ENCODE measurements at places on chromosomes 1 and 21.

- no peak for DNase-seq
Measured at GRCh38 chr1:15485636-15486035, 9.7 kb downstream of the CELA2B start.

- DNase-seq = peak; percentile 37
Measured at GRCh38 chr1:11982010-11982392, 1.8 kb downstream of the MFN2 start.

DNA sequence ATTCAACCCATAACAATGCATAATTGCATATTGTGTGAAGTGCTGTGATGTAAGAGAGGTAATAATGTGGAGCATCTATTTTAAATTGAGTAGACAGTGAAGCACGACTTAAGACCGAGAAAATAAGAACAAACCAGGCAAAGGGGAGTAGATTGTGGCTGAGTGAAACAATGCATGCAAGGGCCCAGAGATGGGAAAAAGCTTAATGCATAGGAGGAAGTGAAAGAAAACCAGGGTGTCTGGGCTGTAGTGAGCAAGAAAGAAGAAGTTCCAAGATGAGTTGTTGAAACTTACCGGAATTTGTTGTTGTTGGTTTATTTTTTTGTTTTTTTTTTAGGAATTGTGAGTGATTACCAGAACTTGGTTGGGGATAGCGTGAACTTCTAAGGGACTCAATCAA is 104.7 kb downstream of the SNX7 start:
- no peak for DNase-seq

- no peak for DNase-seq
Measured at GRCh38 chr1:193260896-193261295, 74.5 kb upstream of the B3GALT2 start.

GRCh38 chr1:109630081-109630897 is 10.7 kb downstream of the AMPD2 start:
- DNase-seq = no peak

DNA sequence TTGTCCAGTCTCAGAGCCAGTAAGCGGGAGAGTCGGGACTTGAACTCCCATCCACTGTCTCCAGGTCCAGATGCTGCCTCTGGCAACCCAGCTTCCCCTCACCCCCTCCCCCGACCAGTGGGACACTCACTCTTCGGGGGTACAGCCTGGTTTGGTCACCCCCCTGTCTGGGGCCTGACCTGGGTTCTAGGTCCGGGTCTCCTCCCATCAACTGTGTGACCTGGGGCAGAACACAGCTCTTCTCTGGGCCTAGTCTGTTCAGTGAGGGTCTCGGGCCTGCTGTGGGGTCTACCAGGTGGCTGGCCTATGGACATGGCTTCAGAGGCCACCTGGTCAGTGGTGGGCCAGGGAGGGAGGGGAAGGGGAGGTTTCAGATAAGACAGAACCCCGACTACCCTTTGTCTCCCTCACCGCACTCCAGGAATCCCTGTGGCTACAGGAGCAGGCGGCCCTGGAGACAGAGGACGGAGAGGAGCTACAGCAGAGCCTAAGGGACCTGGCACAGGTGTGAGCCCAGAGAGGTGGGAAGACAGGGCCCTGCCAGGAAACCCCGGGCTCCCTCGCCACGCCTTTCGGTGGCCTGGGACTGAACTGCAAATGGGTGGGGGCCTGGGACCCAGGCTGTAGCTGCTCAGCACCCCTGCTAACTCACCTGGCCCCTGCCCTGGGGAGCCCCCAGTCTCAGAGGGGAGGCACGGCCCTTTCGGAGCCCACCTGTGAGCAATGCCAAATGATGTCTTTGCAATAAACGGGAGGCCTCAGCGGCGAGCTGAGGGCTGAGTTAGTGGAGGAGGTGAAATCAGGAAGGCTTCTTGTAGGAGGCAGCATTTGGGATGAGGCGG is 4.1 kb upstream of the NBPF3 start:
- DNase-seq = no peak

All from foreskin fibroblast (primary cell).